ENCODE measurements at places on chromosomes 16 and 17.

DNA sequence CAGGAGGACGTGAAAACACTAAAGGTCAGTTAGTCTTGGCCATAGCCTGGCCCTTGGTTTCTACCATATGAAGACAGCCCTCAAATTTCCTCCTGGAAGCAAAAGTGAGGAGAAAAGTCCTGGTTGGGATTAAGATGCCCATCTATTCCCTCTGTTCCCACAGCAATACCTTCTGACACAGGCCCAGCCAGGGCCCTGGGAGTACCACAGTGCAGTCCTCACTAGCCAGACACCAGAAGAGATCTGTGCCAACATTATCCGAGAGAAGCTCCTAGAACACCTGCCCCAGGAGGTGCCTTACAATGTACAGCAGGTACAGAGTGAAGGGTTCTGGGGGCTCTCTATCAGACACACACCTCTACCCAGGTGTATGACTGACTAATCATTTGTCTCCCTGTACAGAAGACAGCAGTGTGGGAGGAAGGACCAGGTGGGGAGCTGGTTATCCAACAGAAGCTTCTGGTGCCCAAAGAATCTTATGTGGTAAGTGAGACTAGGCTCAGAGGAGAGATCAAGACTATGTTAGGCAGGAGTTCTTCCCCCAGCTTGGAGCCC is 4.1 kb downstream of the ERAL1 start:
- DNase-seq: no peak

- no peak for DNase-seq
Observed at GRCh38 chr17:40932608-40933007, 4.8 kb downstream of the KRT23 start.

- no peak for DNase-seq
Observed at GRCh38 chr16:24996731-24997130, 18.4 kb downstream of the ARHGAP17 start.

DNA sequence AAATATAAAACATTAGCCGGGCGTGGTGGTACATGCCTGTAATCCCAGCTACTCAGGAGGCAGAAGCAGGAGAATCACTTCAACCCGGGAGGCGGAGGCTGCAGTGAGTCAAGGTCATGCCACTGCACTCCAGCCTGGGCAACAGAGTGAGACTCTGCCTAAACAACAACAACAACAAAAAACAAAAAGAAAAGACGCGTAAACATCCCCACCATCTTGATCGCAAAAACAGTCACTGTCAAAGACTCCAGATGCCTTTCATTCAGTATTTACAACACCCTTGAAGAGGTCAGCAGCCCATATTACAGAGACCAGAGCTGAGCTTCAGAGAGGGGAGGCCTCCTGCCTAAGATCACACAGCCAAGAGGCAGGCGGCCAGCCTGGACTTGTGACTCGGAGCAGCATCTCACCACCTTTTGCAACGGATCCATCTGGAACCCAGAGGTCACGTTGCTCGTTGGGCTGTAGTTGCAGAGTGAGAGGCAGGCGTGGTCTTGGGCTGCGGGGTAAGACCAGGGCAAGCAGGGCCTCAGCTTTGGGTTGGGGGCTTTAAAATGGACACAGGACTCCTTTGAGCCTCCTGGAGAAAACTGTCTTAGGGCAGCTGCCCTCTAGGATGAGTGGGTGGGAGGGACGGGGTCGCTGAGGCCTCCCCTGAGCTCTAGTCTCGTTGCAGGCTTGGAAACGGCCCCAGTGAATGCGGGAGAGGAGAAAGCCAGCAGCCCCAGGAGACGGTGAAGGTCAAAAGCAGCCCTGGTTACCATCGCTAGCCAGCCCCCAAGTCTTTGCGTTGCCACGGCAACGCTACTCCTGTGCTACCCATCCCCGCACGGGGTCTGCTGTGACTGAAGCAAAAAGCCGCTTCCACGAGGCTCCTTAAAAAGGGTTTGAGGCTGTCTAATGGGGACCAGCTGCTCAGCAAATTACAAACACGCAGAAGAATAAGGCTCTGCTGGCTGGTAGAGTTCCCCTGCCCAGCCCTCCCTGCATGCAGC is 26.1 kb downstream of the LGALS3BP start:
- DNase-seq: no peak

DNA sequence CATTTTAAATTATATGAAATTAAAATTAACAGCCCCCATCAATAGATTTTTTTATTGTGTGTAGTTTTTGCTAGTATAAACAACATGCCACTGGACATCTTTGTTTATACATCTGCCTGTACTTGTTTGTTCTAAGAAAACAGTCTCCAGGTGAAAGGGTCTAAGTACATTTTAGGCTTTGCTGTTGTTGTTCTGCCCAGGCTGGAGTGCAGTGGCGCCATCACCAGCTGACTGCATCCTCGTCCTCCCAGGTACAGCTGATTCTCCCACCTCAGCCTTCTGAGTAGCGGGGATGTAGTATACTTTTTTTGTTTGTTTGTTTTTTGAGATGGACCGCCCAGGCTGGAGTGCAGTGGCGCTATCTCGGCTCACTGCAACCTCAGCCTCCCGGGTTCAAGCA is 25.5 kb downstream of the C17orf58 start:
- DNase-seq: no peak

- DNase-seq: no peak
Observed at GRCh38 chr17:4314179-4314578, 50.4 kb upstream of the ANKFY1 start.

DNA sequence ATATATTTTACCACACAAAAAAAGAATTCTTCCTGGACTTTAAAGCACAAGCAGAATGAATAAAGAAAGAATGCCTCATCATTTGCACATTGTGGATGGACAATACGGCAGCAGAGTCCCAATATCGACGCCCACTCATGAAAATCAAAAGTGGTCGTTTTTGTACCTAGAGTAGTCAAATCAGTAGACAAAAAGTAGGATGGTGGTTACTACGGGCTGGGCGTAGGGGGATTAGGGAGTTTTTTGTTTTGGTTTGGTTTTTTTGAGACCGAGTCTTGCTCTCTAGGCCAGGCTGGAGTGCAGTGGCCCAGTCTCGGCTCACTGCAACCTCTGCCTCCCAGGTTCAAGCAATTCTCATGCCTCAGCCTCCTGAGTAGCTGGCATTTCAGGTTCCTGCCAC is 8.6 kb upstream of the CENPV start:
- DNase-seq: no peak

DNA sequence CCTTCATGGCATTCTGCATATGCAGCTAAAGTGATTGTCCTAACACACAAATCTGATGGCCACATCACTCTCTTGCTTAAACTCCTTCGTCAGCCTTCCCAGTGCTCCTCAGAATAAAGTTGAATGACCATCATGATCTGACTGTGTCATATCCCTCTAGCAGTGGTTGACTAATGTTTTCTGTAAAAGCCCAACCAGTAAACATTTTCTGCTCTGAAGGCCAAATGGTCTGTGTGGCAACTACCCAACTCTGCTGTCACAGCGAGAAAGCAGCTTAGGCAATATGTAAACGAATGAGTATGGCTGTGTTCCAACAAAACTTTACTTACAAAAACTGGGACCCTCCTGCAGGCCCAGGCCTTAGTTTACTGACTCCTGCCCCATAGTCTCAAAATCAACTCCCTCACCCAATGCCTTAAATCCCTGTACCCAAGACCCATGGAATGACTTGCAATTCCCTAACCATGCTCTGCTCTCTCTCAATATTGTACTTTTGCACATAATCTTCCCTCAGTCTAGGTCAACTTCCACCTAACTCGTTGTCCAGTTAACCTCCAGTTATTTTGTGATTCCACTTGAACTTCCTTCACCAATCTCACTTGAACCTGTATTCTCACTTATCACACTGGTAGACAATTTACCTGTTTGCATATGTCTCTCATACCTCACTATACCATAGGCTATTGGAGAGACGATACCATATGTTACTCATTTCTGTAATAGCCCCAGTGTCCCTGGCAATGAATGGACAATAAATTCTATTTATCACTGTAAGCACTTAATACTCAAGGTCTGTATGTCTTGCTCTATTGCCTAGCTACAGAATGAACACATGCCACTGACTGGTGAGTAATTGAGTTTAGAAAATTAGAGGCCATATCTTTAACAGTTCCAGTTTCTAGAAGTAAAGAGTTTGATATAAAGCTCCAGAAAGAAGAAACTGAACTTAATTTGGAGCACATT is 29.1 kb downstream of the TMEM100 start:
- no peak for DNase-seq

- DNase-seq: peak; percentile 55
Observed at GRCh38 chr17:29615048-29615385, 7.7 kb downstream of the CORO6 start.

DNA sequence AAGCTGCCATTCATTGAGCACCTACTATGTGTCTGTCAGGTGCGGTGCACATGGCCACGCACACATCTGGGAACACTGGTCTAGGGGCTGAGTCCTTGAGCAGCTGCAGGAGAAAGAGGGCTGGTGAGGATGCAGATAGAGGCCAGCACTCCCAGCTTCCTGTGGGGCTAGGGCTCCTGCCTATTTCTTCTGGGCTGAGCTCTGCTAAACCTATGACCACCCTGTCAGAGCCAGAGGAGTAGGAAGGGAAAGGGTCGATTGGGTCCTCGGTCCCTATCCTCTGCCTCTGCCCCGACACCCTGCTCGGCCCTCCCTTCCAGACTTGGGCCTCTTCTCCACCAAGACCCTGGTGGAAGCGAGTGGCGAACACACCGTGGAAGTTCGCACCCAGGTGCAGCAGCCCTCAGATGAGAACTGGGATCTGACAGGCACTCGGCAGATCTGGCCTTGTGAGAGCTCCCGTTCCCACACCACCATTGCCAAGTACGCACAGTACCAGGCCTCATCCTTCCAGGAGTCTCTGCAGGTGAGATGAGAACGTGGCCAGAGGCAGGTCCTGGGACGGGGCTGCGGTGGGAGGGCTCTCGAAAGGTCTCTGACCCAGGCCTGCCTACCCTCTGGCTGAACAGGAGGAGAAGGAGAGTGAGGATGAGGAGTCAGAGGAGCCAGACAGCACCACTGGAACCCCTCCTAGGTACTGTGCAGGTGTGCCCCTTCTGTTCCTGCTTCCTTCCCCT is 4.0 kb upstream of the TMEM88 start:
- no peak for DNase-seq

- DNase-seq: no peak
Observed at GRCh38 chr17:48989100-48989499, 8.1 kb upstream of the IGF2BP1 start.

DNA sequence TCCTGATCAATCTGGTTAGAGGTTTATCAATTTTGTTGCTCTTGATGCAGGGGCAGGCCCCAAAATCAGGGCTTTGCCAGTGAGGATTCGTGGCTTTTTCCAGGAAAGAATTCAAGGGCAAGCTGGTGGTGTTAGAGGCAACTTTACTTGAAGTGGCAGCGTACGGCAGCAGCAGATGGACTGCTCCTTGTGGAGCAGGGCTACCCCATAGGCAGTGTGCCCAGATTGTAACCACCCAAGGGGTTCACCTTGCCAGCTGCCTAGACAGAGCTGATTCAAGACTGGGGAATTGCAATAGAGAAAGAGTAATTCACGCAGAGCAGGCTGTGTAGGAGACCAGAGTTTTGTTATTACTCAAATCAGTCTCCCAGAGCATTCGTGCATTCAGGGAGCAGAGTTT is 16.7 kb downstream of the DRC7 start:
- no peak for DNase-seq

Measured in nucleus accumbens (tissue), 56 donors.